NCI-H1436 treated with DMSO at 0.1 percent for 48 hours (cell line): ENCODE measurements at places on chromosomes 12 and 14.

DNA sequence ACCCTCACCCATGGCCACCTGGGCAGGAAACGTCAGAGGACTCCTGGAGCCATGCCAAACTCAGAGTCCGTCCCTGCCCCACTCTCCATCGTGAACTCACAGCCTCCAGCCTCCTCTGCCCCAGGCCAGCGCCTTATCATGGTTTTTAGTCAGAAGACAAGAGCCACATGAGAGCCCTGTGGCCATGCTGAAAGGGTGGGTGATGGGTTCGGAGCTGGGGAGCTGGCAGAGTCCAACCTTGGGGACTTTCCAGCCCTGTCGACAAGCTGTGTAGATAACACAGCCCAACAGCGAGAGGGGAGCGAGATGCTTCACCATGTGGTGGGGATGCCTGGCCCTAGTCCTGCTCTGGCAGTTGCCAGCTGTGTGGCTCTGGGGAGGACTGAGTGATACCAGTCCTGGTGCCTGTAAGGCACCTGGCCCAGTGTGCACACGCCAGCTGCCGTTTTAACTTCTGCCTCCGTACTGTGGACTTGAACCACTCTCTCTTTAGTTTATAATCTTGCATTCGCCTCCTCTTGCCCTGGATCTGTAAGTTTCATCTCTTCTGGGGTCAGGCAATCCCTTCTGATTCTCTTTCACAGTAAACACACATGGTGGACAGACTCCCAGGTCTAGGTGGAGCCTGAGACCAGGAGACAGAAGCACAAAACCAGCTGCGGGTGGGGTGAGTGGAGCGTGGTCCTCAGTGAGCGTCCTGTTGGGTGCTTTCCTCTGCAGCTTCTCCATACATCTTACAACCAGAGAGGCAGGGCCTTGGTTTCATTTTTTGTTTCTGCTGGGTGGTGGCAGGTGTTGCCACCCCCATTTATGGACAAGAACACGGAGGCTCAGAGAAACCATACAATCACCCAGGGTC lies 55.3 kb downstream of the RIN3 start:
- no peak for DNase-seq

- DNase-seq: no peak
Observed at GRCh38 chr12:116346222-116346621, 68.7 kb upstream of the MED13L start.

- no peak for DNase-seq
Observed at GRCh38 chr12:88630561-88630960, 50.3 kb upstream of the KITLG start.

DNA sequence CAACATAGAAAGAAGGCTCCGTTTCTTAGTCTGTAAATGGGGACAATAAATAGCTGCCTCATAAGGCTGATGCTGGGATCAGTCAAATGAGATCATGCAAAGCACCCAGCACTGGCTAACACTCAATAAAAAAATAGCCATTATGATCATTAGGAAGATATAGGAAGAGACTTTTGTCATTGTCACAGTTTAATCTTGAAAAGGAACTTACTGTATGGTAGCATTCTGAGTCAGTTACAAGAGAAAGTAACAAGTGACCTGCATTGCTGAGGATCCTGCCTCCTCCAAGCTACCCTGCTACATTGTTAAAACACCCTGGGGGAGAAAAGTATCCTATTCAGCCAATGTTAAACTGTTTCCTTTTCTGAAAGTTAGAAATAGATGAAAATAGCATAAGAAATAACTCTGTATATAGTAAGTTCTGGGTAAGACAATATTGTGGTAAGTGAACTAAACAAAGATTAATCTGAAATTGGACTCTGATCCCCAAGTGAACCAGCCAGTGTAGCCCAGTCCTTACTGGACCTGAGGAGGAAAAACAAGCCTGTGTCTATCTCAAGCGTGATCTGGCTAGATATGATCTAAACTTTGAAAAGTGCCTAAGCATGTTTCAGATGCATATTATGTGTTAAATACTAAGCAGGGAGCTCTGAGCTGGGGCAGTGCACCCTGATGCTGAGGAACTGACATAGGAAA lies 3.6 kb upstream of the NUDT4 start:
- no peak for DNase-seq

DNA sequence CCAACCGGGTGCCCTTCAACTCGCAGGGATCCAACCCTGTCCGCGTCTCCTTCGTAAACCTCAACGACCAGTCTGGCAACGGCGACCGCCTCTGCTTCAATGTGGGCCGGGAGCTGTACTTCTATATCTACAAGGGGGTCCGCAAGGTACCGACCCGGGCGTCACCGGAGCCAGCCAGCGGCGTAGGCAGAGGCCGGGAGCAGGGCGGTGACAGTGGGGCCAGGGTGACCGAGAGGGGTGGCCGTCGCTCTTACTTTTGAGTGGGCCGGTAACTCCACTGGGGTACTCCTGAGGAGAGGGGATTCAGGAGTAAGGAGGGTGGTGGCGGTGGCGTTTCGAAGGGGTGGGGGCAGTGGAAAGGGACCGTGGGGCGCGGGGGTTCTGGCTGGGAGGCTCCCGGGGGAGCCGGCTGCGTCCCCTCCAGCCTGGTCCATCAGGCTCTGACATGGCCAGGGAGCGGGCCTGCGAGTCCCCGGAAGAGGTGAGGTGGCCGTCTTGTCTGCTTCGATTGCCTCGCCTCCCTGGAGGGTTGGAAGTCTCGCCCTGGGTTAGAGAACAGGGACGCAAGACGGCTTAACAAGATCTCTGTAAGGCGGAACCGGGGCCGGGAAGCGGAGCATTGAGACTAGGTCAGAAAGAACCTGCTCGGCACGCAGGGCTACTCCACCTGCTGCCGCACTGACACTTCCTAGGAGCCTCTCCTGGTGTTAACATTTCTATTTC lies 491 bp downstream of the WDR20 start:
- no peak for DNase-seq

GRCh38 chr14:89720076-89720687 lies 234.3 kb downstream of the EFCAB11 start:
- DNase-seq: no peak

- no peak for DNase-seq
Observed at GRCh38 chr14:70237710-70238109, 49.0 kb upstream of the SLC8A3 start.

DNA sequence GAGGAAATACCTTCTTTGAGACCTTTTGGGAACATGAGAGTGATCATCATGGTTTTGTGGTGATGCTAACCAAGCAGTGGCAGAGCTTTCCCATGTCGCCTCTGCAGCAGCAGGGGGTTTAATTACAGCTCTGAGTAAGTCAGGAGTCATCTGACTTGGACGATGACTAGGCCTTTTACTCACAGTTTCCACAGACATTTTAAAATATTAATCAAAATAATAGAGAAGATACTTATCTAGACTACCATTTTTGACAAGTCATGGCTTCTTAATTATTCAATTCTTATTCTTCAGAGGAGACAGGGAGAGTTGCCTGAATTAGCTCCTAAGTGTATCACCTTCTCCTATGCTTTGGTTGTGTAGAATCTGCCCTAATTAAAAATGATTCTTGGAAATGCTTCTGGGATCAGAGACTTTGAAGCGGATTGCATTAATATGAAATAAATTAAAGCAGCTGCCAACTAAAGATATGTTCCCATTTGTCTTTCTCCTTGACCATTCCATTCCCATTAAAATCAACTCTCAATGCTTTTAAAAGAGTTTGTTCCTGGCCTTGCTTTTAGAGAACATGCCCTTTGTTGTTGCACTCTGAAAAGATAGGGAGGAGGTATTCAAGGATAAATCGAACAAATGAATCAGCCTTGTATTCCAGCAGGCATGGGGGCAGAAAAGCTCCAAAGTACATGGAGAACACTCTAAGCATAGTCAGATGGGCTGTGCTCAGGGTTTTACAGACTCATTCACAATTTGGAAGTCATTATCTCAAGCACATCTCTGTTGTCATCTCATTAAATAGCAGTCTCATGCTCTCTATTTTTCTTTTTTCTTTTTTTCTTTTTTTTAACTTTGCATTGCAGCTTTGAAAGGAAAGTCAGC lies 7.7 kb upstream of the IFNG-AS1 start:
- DNase-seq: no peak

- no peak for DNase-seq
Observed at GRCh38 chr12:110679201-110679600, 9.7 kb downstream of the HVCN1 start.

DNA sequence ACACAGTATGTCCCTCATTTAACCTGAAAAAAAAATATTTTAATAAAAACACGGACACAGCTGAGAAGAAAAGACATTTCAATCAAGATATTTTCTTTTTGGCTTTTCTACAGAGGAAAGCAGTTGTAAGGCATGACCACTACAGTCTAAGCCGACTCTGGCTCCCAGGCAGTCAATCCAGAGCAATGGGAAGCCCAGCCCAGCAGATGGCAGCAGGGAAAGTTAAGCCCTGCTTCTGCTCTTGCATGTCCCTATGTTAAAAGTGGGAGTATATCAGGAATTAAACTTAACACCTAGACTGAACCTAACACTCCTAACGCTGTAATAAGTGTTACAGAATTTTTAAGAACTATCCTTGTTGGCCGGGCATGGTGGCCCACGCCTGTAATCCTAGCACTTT lies 19.5 kb upstream of the HAL start:
- no peak for DNase-seq

DNA sequence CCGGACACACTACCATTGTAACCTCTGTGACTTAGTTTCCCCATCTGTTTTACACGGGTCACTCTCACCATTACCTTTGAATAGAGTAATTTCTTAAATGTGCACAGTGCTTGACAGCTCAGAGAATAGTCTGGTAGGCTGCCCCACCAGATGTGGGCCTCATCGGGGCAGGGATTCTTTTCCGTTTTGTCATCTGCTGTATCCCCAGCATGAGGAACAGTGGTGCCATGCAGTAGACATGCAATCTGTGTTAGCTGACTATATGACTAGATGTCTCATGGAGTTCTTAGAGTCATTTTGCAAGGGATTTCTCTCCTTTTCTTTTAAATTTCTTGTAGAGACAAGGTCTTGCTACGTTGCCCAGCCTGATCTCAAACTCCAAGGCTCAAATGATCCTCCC lies 44.9 kb upstream of the PLEKHG3 start:
- no peak for DNase-seq

GRCh38 chr14:62710811-62711210 lies 334.4 kb downstream of the KCNH5 start:
- no peak for DNase-seq

GRCh38 chr14:68384335-68384734 lies 408.5 kb downstream of the ZFP36L1 start:
- no peak for DNase-seq

DNA sequence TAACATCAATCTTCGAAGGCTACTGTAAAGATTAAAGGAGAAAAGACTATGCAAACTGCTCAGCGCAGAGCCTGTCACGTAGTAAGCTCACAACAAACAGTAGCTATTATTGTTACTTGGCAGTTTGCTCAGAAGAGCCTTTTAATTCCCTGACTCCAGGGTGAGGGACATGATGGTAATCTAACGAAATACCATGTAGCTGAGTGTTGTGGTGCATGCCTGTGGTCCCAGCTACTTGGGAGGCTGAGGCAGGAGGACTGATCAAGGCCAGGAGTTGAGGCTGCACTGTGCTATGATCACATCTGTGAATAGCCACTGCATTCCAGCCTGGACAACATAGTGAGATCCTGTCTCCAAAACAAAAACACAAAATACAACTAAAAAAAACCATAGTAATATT lies 22.8 kb downstream of the HEBP1 start:
- no peak for DNase-seq

DNA sequence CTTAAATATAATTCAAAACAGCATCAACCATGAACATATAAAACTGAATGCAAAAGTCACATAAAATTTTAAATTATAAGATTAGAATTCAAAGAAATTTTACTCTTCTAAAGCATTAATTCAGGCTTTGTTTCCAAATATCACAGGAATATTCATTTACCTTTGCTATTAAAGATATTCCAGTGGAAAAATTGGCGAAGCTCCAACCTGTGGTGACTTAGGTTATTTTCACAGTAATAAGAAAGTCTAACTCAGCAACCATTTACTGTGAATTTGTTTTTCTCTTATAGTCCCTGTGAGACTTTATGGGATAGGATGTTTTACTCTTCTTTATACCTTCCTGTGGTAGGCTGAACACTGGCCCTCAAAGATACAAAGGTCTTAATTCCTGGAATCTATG lies 3.2 kb downstream of the WDR89 start:
- no peak for DNase-seq

DNA sequence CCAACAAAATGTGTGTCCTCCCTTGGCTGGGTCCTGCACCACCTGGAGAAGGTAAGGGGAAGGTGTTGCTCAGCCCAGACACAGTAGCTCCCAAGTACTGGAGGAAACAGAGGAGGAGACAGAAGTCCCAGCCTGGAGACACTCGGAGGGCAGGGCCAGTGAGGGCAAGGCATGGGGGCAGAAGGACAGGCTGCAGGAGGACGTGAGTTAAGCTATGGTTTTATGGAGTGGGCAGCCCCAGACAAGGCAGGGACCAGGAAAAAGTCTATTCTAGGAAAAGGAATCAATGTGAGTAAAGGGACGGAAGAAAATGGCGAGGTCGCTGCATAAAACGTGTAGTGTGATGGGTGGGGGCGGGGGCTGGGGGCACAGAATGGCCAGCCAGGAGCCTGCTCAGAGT lies 210.1 kb upstream of the DIO3 start:
- no peak for DNase-seq

GRCh38 chr12:55631733-55632132 lies 5.0 kb upstream of the OR10P1 start:
- DNase-seq: no peak

GRCh38 chr12:91877456-91878235 lies 268.0 kb downstream of the BTG1 start:
- peak; percentile 30 for DNase-seq

DNA sequence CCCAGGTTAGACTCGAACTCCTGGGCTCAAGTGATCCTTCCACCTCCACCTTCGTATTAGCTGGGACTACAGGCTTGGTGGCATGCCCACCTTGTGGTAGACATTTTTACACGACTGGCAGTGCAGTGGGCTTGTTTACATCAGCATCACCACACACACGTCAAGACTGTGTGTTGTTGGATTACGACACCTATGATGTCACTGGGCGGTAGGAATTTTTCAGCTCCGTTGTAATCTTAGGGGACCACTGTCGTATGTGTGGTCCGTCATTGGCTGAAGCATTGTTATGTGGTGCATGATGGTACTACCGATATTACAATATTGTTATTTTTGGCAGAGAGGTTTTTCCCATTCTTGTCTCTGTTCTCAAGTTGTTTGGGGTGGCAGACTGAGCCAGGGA lies 50.7 kb downstream of the TSPAN9 start:
- no peak for DNase-seq

GRCh38 chr12:108750526-108750925 lies 19.2 kb upstream of the CORO1C start:
- DNase-seq: no peak

GRCh38 chr12:54173906-54174471 lies 14.8 kb downstream of the SMUG1 start:
- no peak for DNase-seq

GRCh38 chr14:88535149-88535548 lies 19.7 kb downstream of the PTPN21 start:
- DNase-seq: no peak

DNA sequence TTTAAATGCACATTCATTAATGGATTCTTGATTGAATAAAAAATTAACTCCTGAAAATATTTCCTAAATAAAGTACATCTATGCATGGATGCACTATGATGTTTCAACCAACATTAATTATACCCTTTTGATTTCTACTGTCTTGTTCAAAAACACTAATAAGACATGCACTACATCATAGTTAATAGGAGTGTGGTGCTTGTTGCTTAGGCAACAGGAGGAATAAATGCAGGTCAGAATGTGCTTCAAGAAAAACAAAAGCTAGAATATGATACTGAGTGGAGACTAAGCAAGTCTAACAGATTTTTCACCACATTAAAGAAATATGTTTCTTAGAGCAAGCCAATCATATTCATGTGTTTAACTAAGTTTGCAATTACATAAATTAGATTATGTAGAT lies 495.8 kb upstream of the GARIN6 start:
- no peak for DNase-seq
